ENCODE measurements at places on chromosomes 4 and X. TPM values are rescaled to one million over a fixed set of nuclear protein-coding genes. Genes with fewer than 3 reads are reported as not detected.
A peak's percentile ranks its signal among the peaks of the same experiment; 100 is the strongest.

DNA sequence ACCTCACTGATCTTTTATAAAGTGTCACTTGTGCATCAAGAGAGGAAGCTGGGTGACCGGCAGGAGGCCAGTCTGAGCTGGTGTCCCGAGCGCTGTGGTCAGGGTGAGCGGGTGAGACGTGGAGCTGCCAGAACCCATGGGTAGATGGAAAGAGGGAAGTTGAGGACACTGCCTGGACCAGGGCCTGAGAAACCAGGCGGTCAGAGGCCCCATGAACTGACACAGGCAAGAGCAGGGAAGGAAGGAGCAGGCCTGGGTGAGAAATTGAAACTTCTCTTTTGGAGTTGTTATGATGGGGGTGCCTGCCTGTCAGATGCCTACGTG is 192.6 kb downstream of the AFAP1 start:
- no peak overlapping the region for H3K4me3 ChIP-seq
- no peak overlapping the region for H3K27ac ChIP-seq
- DNase-seq = peak; percentile 90
- H3K36me3 ChIP-seq = no peaks in the 10 kb centered on the region
- no peaks in the 10 kb centered on the region for H3K27me3 ChIP-seq

GRCh38 chr4:38173935-38174518 is 213.8 kb downstream of the PTTG2 start:
- no peak overlapping the region for H3K27ac ChIP-seq
- no peaks in the 10 kb centered on the region for H3K36me3 ChIP-seq
- no peaks in the 10 kb centered on the region for H3K4me1 ChIP-seq
- no peaks in the 10 kb centered on the region for H3K27me3 ChIP-seq
- DNase-seq = no peak
- no peak overlapping the region for H3K4me3 ChIP-seq

DNA sequence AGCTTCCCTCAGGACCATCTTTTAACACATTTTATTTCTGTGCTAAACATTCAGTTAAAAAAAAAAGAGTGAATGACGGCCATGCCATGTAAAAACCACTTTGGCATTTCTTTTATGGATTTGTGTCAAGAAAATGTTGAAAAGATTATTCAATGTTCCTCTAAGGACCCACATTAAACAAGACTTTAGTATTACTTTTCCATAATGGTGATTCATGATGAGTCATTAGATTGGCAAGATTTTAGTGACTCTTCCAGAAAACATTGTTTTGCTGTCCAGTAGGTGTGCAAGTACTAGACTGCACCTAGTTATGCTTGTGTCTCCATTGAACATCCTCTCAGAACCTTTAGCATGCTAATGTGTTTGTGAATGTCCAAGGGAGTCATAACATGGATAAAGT is 748.6 kb downstream of the STPG2 start:
- H3K27ac ChIP-seq = no peak overlapping the region
- no peak overlapping the region for H3K4me3 ChIP-seq
- no peak for DNase-seq
- H3K27me3 ChIP-seq = no peaks in the 10 kb centered on the region

GRCh38 chr4:52877036-52877435 is 14.9 kb downstream of the RASL11B start:
- no peak overlapping the region for H3K27ac ChIP-seq
- DNase-seq = no peak
- no peaks in the 10 kb centered on the region for H3K27me3 ChIP-seq
- H3K4me3 ChIP-seq = no peak overlapping the region
- H3K36me3 ChIP-seq = no peaks in the 10 kb centered on the region

- H3K27ac ChIP-seq = no peak overlapping the region
- no peaks in the 10 kb centered on the region for H3K27me3 ChIP-seq
- H3K36me3 ChIP-seq = no peaks in the 10 kb centered on the region
- H3K4me3 ChIP-seq = no peak overlapping the region
- DNase-seq = no peak
Measured at GRCh38 chr4:42101446-42101975, 50.9 kb downstream of the BEND4 start.

DNA sequence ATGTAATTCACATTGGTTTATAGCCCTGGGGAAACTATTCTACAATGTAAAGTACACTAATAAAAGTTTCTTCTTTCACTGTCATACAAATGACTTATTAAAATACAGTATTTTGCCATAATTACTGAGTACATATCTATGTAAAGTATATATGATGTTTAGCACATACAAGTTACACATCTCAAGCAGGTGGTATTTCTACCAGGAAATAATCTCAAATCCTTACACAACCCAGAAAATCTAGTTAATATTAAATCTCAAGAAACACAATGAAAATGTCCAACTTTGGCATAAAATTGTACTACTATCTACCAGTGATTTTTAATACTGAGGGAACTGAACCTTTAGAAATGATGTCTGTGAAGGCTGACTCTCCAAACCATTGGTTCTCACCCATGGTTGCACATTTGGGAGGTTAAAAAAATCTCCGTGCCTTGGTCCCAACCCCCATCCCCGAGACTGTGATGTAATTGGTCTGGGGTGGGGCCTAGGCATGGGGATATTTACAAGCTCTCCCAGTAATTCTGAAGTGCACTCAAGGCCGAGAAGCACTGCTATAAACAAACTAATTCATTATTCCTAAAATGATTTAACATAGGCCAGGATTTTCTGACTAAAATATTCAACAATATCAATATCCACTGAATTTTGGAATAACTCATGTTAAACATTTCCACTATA is 27.6 kb downstream of the MAP3K15 start:
- no peak overlapping the region for H3K27ac ChIP-seq
- no peak for DNase-seq
- H3K27me3 ChIP-seq = no peaks in the 10 kb centered on the region
- H3K4me1 ChIP-seq = no peaks in the 10 kb centered on the region
- no peaks in the 10 kb centered on the region for H3K36me3 ChIP-seq

GRCh38 chr4:4420421-4420820 is 33.5 kb downstream of the NSG1 start:
- H3K27me3 ChIP-seq = no peaks in the 10 kb centered on the region
- H3K27ac ChIP-seq = no peak overlapping the region
- DNase-seq = peak; percentile 42
- H3K4me1 ChIP-seq = no peaks in the 10 kb centered on the region
- peaks cover 4% of the 10 kb centered on the region for H3K36me3 ChIP-seq

GRCh38 chrX:44157283-44157682 is 184.1 kb upstream of the NDP start:
- no peaks in the 10 kb centered on the region for H3K36me3 ChIP-seq
- no peaks in the 10 kb centered on the region for H3K4me1 ChIP-seq
- no peak for DNase-seq
- no peak overlapping the region for H3K27ac ChIP-seq

GRCh38 chr4:119138046-119138445 is 2.4 kb downstream of the MYOZ2 start:
- H3K27ac ChIP-seq = no peak overlapping the region
- H3K27me3 ChIP-seq = no peaks in the 10 kb centered on the region
- no peak overlapping the region for H3K4me3 ChIP-seq
- DNase-seq = no peak
- no peaks in the 10 kb centered on the region for H3K36me3 ChIP-seq

- no peak for DNase-seq
- no peaks in the 10 kb centered on the region for H3K36me3 ChIP-seq
- H3K4me3 ChIP-seq = no peak overlapping the region
- H3K4me1 ChIP-seq = no peaks in the 10 kb centered on the region
- no peaks in the 10 kb centered on the region for H3K27me3 ChIP-seq
- no peak overlapping the region for H3K27ac ChIP-seq
Measured at GRCh38 chrX:101232316-101232715, 12.7 kb downstream of the DRP2 start.

GRCh38 chr4:15234856-15235126 is 193.0 kb upstream of the C1QTNF7 start:
- no peaks in the 10 kb centered on the region for H3K36me3 ChIP-seq
- no peak overlapping the region for H3K27ac ChIP-seq
- no peak for DNase-seq
- H3K27me3 ChIP-seq = no peaks in the 10 kb centered on the region
- no peak overlapping the region for H3K4me3 ChIP-seq
- peaks cover 8% of the 10 kb centered on the region for H3K4me1 ChIP-seq

DNA sequence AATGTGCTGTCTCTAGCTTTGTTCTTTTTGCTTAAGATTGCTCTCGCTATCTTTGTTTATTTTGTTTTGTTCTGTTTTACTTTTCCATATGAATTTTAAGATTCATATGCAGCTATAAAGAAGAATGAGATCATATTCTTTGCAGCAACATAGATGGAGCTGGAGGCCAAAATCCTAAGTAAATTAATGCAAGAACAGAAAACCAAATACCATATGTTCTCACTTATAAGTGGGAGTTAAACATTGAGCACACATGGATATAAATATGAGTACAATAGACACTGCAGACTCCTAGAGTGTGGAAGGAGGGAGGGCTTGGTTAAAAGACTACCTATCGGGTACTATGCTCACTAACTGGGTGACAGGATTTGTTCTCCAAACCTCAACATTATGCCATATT is 237.8 kb downstream of the TRAM1L1 start:
- no peaks in the 10 kb centered on the region for H3K36me3 ChIP-seq
- no peak overlapping the region for H3K4me3 ChIP-seq
- no peaks in the 10 kb centered on the region for H3K27me3 ChIP-seq
- no peak for DNase-seq

Gene KIT
- 18.7 TPM for total RNA-seq

Gene PITX2
- total RNA-seq = not detected

Gene SASH3
- total RNA-seq = 12.7 TPM

Gene GLUD2
- 1.6 TPM for total RNA-seq

Gene IGSF1
- 2.5 TPM for total RNA-seq

Gene PTCHD1
- 0.51 TPM for total RNA-seq

Gene RNF150
- 22.8 TPM for total RNA-seq

Measured in aorta (tissue), 5 donors.